ENCODE measurements at places on chromosomes 6 and 20.
A peak's percentile ranks its signal among the peaks of the same experiment; 100 is the strongest.

- DNase-seq, result no peak
Observed at GRCh38 chr6:20211037-20211940, 980 bp downstream of the MBOAT1 start.

DNA sequence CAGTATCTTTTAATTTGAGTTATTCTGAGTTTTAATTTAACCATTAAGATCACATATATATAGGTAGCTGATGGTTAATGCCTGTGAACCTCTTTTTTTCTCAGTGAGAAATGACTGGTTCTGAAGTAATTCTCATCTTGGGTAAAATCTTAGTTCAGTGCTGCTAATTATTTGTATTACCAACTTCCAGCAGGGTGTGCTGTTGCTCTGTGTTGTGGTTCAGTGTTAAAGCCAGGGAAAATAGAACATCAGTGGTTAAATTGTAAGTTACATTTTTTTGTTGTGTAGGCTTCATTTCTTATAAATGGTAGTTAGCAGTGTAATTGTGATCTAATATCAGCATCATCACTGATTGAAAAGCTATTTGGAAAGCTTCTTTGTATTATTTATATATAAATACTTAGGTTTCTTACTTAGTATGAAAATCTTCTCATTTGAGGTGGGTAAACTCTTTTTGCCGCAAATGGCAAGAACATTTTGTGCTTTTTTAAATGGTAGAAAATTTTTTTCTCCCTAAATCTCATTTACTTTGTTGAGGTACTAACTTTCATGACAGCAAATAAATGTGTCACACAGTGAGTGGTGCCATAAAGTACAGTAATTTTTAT is 43.7 kb downstream of the CDC5L start:
- peak; percentile 25 for DNase-seq

DNA sequence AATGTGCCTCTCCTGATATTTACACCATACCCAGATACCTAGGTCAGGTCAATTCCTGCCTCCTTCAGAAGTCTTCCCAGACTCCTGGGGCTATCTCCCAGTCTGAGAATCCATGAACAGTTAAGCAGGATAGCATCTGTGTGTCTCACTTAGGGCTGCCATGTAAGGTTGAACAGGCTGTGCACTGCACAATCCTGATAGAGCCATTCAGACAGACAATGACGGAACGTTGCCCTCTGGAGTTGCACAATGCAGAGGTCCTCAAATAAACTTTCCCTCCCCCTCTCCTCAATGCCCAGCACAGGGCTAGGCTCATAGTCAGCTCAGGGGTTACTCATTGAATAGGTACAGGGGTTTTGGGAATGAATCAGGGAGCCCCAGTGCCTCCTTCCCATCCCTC is 89.7 kb downstream of the CD40 start:
- no peak for DNase-seq

GRCh38 chr20:17771206-17772004 is 71.6 kb downstream of the BANF2 start:
- no peak for DNase-seq

- DNase-seq, result no peak
Observed at GRCh38 chr6:148999501-148999900, 252.7 kb downstream of the UST start.

- no peak for DNase-seq
Observed at GRCh38 chr6:136334465-136334846, 44.8 kb upstream of the BCLAF1 start.

DNA sequence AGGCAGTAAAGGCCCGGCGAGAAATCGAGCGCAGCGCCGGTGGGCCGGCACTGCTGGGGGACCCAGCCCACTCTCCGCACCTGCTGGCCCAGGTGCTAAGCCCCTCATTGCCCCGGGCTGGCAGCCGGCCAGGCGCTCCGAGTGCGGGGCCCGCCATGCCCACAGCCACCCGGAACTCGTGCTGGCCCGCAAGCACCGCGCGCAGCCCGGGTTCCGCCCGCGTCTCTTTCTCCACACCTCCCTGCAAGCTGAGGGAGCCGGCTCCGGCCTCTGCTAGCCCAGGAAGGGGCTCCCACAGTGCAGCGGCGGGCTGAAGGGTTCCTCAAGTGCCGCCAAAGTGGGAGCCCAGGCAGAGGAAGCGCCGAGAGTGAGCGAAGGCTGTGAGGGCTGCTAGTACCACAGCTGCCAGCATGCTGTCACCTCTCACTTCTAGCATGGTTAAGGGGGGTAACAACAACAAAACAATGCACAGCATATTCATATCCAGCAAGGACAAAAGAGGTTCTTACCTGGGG is 11.3 kb upstream of the GMPR start:
- no peak for DNase-seq

DNA sequence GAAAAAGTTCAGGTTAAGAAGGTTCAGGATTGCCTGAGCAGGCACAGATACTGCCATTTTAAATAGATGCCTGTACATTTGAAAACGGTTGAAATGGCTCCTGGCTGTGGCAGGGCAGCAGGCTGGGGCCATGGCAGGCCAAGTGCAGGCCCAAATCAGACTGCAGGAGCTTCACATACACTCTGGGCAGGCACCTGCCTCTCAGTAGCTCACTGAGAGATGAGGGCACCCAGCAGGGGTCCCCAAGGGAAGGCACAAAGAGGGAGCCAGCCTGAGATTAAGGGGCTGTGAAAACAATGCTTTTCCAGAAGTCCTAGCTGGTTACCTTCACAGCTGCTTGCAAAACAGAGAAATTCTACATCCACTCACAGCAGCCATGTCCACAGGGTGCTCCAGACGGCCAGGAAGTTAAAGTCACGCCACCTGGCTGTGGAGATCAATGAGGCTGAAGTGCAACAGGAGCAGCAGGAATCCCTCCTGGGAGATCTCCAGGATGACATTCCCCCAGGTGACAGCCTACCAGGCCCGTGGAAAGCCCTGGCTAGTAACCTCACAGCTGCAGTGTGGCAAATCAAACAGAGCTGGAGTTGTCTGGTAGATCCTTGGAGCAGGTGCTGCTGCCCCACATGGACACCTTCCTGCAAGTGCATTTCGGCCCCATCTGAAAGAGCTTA is 6.2 kb upstream of the RAET1E start:
- no peak for DNase-seq

DNA sequence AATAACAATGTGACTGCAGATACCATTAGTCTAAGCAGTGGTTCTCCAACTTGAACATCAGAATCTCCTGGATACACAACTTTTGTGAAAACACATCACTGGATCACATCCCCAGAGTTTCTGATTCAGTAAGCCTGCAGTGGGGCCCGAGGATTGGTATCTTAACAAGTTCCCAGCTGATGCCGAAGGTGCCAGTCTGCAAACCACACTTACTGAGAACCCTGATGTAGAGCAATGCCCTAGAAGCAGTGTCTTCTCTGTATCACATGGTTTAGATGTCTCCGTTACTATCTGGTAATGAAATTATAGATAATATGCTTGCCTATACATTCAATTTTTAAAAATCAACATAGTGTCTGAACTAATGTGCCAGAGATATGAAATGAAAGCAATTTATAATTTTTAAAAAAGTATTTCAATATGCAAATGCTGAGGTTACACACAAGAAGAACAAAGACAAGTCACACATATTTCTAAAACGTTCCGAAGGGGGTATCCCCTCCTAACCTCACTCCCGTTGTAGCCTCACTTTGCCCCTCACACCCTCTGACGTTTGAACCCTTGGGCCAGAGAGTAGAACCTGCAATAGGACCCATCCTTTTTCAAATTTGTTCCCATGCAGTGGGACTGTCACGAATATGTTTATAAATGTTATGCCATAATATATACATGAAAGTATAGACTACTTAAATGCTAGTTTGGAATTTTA is 115.4 kb upstream of the SAMD5 start:
- DNase-seq, result no peak

- no peak for DNase-seq
Observed at GRCh38 chr6:49713346-49713745, at the start of gene CRISP2. Gene CRISP2 (minus strand): TSS chr6:49713543. CDS start chr6:49709196, 4,347 bp downstream.
